ENCODE measurements at places on chromosomes 1 and 21.

DNA sequence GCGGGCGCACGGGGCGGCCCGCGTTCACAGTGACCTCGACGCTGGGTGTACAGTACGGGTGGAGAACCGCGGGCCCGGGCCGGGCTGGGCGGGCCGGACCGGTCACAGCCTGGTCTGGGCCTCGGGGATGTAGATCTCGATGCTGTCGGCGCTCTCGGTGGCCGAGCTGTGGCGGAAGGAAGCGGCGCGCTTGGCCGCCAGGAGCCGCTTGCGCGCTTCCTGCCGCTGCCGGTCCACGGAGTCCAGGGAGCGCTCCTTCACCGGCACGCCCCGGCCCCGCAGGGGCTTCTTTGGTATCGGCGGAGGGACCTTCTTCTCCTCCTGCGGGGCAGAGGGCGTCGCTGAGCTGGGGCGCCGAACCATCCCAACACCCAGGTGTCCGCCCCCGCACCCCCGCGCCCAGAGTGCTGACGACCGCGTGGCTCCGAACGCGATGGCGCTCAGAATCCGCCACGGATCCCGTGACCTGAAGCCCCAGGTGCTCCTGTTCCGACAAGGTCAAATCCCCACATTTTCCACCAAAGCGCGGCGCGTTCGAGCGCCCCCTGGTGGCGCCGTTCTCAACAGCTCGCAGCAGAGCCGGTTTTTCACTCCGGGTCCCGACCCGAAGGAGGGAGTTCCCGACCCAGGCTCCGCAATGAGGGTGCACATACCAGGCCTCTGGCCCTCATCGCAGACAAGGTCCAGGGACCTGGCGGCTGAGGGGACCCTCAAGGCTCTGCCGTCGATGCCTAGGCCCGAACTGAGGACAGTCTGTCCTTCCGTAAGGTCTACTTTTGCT, 6.6 kb upstream of the SMIM12 start:
- H3K4me1 ChIP-seq = no peaks in the 10 kb centered on the region
- no peak overlapping the region for H3K27ac ChIP-seq
- H3K27me3 ChIP-seq = no peaks in the 10 kb centered on the region
- peak overlapping the region; percentile 50 for H3K4me3 ChIP-seq

GRCh38 chr1:207925210-207925609, 14.3 kb upstream of the CD34 start:
- DNase-seq = peak; percentile 93
- peaks cover 24% of the 10 kb centered on the region for H3K4me1 ChIP-seq
- no peak overlapping the region for H3K27ac ChIP-seq
- H3K36me3 ChIP-seq = no peaks in the 10 kb centered on the region
- peaks cover 7% of the 10 kb centered on the region for H3K27me3 ChIP-seq

GRCh38 chr1:220879509-220880361, 492 bp downstream of the HLX start:
- peak overlapping the region; percentile 92 for H3K4me3 ChIP-seq
- H3K4me1 ChIP-seq = peaks cover 2% of the 10 kb centered on the region
- H3K36me3 ChIP-seq = peaks cover 31% of the 10 kb centered on the region
- H3K27me3 ChIP-seq = no peaks in the 10 kb centered on the region

DNA sequence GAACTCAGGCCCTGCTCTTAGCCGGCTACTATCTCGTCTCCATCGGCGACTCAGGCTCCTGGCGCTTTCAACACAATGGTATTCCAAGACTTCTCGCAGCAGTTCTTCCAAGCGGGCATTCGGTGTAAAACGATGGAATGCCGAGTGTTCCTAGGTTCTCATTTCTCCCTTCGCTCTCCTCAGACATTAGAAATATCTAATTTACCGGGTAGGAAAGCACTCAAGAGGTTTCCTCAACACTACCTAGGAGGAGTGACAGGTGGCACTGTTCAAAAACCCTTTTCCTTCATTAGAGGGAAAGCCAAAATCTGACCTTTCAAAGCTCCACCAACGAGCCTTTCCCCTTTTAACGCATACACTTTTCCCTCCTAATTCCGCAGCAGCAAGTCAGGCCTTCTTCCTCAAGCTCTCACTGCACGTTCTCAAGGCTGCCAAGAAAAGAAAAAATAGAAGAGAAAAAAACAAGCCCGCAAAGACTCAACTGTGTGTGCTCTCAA, 601 bp downstream of the UBE2G2 start:
- H3K27me3 ChIP-seq = no peaks in the 10 kb centered on the region
- peak overlapping the region; percentile 84 for H3K27ac ChIP-seq
- peak overlapping the region; percentile 98 for H3K4me3 ChIP-seq
- peaks cover 8% of the 10 kb centered on the region for H3K4me1 ChIP-seq

DNA sequence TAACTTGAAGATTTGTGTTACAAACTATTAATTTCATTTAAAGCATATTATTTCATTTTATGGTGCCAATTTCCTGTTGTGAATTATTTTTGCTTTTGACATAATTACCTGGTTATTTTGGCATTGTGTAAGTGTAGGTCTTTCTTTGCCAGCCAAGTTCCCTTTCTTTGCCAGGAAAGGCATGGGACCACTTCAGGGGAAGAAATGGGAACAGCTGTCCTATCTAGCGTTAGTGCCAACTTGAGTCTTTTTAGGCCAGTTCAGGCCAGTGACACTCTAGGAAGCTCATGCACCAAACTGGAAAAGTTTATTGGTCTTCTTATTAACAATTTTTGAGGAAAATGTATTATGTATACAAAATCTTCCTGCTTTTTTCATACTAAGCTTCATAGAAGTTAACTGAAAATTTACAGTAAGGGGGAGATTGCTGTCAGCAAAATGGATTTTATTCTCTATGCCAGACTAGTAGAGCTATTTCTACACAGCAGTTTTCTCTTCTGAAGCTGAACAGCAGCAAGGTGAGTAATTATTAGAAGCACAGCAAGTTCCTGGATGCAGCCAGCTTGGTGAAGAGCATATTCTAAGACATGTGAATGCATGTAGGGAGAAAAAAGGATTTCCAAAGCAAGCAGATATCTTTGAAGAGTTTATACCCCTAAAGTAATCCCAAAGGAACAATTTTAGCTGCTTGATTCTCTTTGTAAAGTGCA, 914.6 kb upstream of the ADGRL4 start:
- no peaks in the 10 kb centered on the region for H3K36me3 ChIP-seq
- H3K4me1 ChIP-seq = no peaks in the 10 kb centered on the region
- no peak overlapping the region for H3K4me3 ChIP-seq

GRCh38 chr21:15617964-15618363, 111.8 kb upstream of the USP25 start:
- no peaks in the 10 kb centered on the region for H3K36me3 ChIP-seq
- peak; percentile 71 for DNase-seq
- H3K4me3 ChIP-seq = no peak overlapping the region
- H3K4me1 ChIP-seq = peaks cover 10% of the 10 kb centered on the region

Measured in SJCRH30 (cell line).